ENCODE measurements at places on chromosomes 11 and 22.

GRCh38 chr11:17273668-17274282, 2.8 kb upstream of the NUCB2 start:
- no peak for DNase-seq

DNA sequence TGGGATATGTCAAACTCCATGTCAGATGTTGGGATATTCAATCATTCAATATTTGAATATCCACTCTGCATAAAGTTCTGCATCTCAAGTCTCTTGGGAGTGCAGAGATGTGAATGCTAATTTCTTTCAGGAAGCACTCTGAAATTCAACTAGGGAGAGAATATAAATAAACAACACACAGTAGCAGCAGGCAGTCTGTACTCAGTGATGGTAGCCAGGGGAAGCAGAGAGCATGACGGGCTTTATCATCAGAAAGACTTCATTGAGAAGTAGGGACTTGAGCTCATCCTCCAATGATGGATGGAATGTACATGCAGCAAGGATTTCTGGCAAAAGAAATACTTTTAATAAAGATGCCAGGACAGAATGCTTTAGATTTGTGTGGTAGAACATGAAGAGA, 9.8 kb upstream of the TEAD1 start:
- DNase-seq = no peak

- no peak for DNase-seq
These were observed 19.0 kb downstream of the CHST1 start for GRCh38 chr11:45646275-45646927.

DNA sequence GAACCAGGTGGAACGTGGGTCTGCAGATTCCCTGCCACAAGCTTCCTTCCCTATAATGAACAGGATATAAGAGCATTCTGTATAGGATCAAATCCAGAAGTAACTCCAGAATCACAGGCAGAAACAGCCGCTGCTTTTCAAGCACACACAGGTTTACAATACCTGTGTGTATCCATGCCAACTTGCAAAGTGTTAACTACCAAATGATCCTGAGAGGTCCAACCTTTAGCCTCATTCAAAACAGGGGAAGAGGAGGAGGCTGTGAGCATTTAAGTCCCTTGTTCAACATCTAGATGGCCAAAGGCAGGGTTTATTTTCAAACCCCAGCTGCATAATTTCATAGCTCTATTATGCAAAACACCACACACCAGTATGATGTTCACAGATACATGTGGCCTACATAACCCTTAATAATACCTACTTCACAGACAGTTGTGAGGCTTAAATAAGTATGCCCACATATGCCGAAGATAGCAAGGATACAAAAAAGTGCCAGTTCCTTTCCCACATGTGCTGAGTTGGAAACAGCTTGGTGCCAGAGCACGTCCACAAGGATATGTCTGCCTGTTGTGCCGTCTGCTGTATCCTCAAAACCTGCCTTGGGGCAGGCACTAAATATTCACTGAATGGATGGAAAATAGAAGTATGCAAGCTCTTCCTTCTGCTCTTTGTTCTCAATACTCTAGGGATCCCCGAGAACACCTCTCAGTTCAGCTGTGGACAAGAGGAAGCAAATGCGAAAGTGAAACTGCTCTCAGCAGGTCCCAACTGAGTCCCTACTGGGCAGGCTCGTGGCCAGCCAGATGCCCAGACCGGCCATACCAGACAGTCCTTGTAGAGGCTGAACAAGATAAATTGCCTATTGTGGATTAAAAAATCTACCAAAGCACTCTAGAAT, 66.8 kb downstream of the LARGE1 start:
- DNase-seq = no peak

- DNase-seq = no peak
These were observed 230.8 kb downstream of the ADAMTS15 start for GRCh38 chr11:130679247-130679646.

GRCh38 chr11:44994753-44995152, 44.1 kb upstream of the TP53I11 start:
- no peak for DNase-seq

DNA sequence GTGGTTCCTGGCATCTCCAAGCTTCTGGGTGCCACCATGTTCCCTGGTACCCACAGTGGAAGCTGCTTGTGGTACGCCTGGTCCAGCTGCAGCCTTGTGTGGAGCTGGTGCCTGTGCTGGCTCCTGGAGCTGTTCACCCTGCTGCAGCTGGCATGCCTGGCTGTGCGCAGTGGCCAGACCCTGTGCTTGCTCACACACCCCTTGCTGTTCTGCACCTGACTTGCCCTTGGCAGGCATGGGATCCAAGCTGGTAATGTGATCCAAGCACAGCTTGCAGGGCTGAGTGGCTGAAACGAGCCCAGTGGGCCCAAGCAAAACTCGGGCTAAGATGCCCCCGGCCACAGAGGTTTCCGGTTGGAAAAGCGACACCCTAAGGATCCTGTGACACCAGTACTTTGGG, 104.7 kb upstream of the CLMP start:
- DNase-seq = no peak

- DNase-seq = no peak
These were observed 158.8 kb upstream of the PGR start for GRCh38 chr11:101288392-101288791.

All from HEK293T (cell line).